Mesothelial cell of epicardium (in vitro differentiated cells): ENCODE measurements at places on chromosomes 1 and 21.

- no peak for DNase-seq
Observed at GRCh38 chr1:202642619-202643291, 67.5 kb downstream of the SYT2 start.

GRCh38 chr1:22376001-22376400 is 75.7 kb upstream of the ZBTB40 start:
- no peak for DNase-seq

- no peak for DNase-seq
Observed at GRCh38 chr1:22489823-22490222, 38.2 kb downstream of the ZBTB40 start.

DNA sequence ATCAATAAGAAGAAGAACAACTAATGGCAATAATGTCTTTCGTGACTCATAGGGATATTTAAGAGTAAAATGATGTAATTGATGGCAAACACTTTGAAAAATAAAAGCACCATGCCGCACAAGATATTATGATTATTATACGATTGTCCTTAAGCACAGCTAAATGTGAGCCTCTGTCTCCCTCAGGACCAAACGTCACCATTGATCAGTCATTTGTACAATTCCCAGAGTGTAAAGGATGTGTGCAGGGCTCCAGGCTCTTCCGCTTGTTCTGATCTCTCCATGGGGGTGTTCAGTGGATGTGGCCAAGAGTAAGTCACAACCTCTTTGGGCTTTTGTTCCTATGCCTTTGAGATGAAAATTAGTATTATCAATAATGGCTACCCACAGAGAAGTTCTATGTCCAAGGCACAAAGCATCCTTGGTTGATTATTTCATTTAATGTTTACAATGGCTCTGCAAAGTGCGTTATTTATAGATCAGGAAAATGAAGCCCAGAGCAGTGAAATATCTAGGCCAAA is 17.7 kb upstream of the C1orf87 start:
- DNase-seq = no peak
